ENCODE measurements at places on chromosomes 13 and 19. TPM values are rescaled to one million over a fixed set of nuclear protein-coding genes. Genes with fewer than 3 reads are reported as not detected.

GRCh38 chr19:8244442-8244841, 35.3 kb downstream of the CERS4 start:
- H3K27ac ChIP-seq = no peak overlapping the region
- no peaks in the 10 kb centered on the region for H3K27me3 ChIP-seq
- no peak overlapping the region for H3K4me3 ChIP-seq
- H3K4me1 ChIP-seq = peaks cover 10% of the 10 kb centered on the region

- H3K27me3 ChIP-seq = no peaks in the 10 kb centered on the region
- no peaks in the 10 kb centered on the region for H3K36me3 ChIP-seq
- H3K27ac ChIP-seq = no peak overlapping the region
Measured at GRCh38 chr19:37941782-37942515, 34.9 kb downstream of the SIPA1L3 start.

- no peaks in the 10 kb centered on the region for H3K27me3 ChIP-seq
- H3K36me3 ChIP-seq = no peaks in the 10 kb centered on the region
- H3K4me1 ChIP-seq = peaks cover 3% of the 10 kb centered on the region
- no peak overlapping the region for H3K27ac ChIP-seq
- DNase-seq = no peak
Measured at GRCh38 chr13:99505814-99506269, 4.6 kb downstream of the TM9SF2 start.

DNA sequence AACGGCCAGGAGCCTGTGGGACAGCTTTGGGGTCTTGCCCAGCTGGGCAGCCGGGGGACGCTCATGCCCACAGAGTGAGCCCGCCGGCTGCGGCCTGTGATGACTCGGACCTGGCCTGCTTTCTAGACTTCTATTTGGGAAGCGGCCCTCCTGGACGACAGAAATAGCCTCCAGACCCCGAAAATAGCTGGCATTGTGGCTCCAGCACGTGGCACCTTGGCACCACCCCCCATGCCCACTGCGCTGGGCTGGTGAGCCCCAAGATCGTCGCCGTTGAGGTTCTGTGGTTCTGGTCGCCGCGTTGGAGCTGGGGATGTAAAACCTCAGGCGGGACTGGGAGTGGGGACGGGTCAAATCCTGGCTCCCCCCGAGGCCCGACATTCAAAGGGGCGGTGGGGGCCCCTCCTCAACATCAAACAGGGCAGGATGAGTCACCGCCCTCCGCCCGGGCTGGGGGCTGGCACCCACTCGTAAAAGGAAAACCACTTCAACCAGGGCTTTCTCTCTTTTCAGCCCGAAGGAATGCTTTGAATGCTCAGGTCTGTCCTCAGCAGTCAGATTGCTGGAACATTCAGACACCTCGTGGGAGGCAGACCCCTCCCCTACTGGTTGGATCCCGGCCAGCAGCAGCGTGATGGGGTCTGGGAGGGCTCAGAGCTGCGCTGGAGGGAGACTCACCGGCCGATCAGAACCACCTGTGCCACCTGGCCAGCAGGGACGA, 42.1 kb downstream of the GADD45B start:
- DNase-seq = no peak
- no peak overlapping the region for H3K4me3 ChIP-seq
- H3K4me1 ChIP-seq = no peaks in the 10 kb centered on the region

DNA sequence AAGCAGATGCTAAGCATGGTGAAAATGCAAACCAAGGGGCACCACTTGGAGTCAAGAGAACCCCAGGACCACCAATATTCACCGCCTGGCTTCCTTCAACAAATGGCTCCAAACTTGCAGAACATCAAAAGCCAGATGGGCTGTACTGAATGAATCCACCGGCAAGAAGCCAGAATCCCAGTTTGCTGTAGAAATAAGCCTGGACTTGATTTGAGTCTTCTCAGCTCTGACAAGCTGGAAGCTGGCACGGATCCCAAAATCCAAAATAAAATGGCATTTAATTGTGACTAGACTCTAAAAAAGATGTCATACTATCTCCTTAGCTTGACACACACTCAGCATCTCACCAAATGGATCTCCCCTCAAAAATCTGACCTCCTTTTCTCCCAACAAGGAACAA, 11.9 kb downstream of the EFNB2 start:
- H3K27ac ChIP-seq = no peak overlapping the region
- H3K4me1 ChIP-seq = no peaks in the 10 kb centered on the region
- H3K36me3 ChIP-seq = no peaks in the 10 kb centered on the region
- no peak for DNase-seq
- H3K4me3 ChIP-seq = no peak overlapping the region

DNA sequence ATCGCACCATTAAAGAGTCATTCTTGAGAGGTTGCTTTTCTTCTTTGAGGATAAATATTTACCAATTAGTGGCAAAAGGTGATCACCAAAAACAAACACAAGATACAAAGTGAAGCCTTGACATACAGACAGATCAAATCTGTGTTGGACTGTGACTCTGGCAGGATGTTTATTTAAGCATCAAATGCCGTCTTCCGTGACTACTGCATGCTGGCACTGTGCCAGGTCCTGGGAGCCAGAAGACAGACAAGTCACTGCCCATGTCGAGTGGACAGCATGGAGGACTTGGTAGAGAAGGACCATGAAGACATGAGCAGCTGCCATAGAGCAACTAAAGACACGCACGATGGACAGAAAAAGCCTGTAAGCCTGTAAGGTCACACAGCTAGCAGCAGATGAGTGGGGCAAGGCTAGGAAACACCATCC, 92.8 kb upstream of the FARP1 start:
- H3K27ac ChIP-seq = no peak overlapping the region
- H3K36me3 ChIP-seq = no peaks in the 10 kb centered on the region
- H3K4me1 ChIP-seq = no peaks in the 10 kb centered on the region
- H3K4me3 ChIP-seq = no peak overlapping the region
- H3K27me3 ChIP-seq = no peaks in the 10 kb centered on the region

DNA sequence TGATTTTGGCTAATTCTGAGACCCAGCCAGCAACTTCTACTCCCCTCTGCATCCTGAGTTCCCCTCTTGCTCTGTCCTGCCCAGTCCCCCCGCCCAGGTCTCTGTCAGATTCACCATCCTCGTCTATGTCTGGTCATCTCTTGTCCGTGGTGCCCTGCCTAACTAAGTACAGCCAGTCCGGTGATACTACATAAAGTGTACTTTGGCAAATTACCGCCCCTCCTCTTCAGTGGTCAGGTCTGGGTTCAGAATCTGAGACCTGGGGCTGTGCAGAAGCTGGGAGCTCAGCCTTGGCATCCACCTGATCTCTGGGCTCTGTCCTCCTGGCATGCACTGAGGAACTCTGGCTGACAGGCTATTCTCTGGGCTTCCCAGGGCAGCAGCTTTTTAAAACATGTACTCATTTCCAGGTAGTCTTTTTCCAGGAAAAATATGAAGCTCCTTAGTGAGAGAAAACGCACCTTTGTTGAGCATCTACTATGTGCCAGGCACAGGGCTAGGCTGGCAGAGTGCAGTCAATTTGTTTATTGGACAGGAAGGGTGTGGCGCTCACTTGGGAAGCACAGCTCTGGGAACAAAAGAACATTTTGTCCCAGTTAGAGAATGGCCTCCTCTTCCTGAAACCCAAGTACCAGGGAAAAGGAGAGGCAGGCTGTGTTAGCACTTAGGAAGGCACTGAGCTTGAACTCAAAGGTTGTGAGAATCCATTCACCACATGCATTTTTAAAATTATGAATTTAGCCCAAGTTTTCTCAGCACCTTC, 88.9 kb downstream of the TSHZ3 start:
- H3K27me3 ChIP-seq = no peaks in the 10 kb centered on the region
- H3K36me3 ChIP-seq = no peaks in the 10 kb centered on the region
- H3K4me1 ChIP-seq = peaks cover 9% of the 10 kb centered on the region
- DNase-seq = no peak
- H3K4me3 ChIP-seq = no peak overlapping the region
- H3K27ac ChIP-seq = no peak overlapping the region

GRCh38 chr13:25380741-25381324, 9.1 kb downstream of the ATP8A2 start:
- no peak overlapping the region for H3K27ac ChIP-seq
- no peak for DNase-seq
- H3K4me3 ChIP-seq = no peak overlapping the region
- H3K4me1 ChIP-seq = no peaks in the 10 kb centered on the region

- H3K36me3 ChIP-seq = no peaks in the 10 kb centered on the region
- H3K4me3 ChIP-seq = no peak overlapping the region
- H3K4me1 ChIP-seq = no peaks in the 10 kb centered on the region
- no peaks in the 10 kb centered on the region for H3K27me3 ChIP-seq
- DNase-seq = no peak
Measured at GRCh38 chr13:36981156-36981743, 17.9 kb downstream of the ALG5 start.

DNA sequence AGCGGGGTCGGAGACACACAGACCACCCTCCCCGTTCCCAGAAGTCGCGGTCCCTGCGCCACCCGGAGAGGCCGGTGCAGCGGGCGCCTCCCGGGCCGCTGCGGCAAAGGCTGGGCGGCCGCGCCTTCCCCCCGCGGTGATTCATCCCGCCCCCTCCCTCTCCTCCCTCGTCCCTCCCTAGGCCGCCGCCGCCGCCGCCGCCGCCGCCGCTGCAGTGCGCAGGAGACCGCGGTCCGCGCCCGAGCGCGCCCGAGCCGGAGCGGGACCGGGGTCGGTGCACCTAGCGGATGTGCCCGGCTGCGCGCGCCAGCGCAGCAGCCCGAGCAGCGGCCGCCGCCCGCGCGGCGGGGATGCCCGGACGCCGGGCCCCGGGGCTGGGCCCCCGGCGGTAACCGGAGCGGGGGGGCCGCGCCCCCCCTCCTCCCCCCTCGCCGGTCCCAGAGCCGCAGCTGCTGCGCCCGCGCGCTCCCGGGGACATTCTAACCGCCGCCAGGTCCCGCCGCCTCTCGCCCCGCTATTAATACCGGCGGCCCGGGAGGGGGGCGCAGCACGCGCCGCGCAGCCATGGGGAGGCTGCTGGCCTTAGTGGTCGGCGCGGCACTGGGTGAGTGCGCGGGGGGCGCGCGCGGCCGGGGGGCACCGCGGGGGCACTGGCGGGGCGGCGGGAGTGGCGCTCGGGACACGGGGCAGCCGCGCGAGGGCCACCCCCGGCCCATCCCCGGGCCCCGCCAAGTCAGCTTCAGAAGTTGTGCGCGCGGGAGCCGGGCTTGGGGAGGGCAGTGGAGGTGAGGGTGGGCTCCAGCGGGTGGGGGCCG, at the start of gene SCN1B:
TSS of gene SCN1B (plus strand) at position 214 of the 815 bp plus-strand sequence. CDS start at position 565, 351 bp downstream.
- H3K4me1 ChIP-seq = peaks cover 1% of the 10 kb centered on the region
- no peaks in the 10 kb centered on the region for H3K36me3 ChIP-seq
- H3K27me3 ChIP-seq = no peaks in the 10 kb centered on the region
- no peak within 1 kb of the TSS for H3K27ac ChIP-seq
- peak within 1 kb of the TSS; percentile 55 for H3K4me3 ChIP-seq

DNA sequence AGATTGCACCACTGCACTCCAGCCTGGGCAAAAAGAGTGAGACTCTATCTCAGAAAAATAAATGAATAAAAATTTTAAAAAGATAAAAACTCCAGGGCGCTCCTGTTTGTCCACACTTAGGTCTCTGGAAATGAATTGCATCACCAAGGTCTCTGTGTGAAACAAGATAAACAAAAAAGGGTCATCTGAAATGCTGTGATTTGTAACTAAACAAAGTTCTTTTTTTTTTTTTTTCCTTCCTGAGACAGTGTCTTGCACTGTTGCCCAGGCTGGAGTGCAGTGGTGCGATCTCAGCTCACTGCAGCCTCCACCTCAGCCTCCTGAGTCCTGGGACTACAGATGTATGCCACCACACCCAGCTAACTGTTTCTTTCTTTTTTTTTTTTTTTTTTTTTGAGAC, 11.5 kb downstream of the FZR1 start:
- H3K4me3 ChIP-seq = no peak overlapping the region
- H3K27me3 ChIP-seq = no peaks in the 10 kb centered on the region
- H3K36me3 ChIP-seq = no peaks in the 10 kb centered on the region
- DNase-seq = no peak
- no peak overlapping the region for H3K27ac ChIP-seq
- peaks cover 7% of the 10 kb centered on the region for H3K4me1 ChIP-seq

GRCh38 chr19:55460670-55461258, 678 bp downstream of the ISOC2 start:
- no peaks in the 10 kb centered on the region for H3K27me3 ChIP-seq
- peak overlapping the region; percentile 72 for H3K27ac ChIP-seq
- H3K4me1 ChIP-seq = no peaks in the 10 kb centered on the region
- H3K36me3 ChIP-seq = no peaks in the 10 kb centered on the region

- peak overlapping the region; percentile 33 for H3K27ac ChIP-seq
- H3K4me3 ChIP-seq = peak overlapping the region; percentile 66
- H3K36me3 ChIP-seq = no peaks in the 10 kb centered on the region
- peaks cover 2% of the 10 kb centered on the region for H3K4me1 ChIP-seq
- DNase-seq = peak; percentile 48
Measured at GRCh38 chr19:36013280-36014011, 567 bp downstream of the ALKBH6 start.

DNA sequence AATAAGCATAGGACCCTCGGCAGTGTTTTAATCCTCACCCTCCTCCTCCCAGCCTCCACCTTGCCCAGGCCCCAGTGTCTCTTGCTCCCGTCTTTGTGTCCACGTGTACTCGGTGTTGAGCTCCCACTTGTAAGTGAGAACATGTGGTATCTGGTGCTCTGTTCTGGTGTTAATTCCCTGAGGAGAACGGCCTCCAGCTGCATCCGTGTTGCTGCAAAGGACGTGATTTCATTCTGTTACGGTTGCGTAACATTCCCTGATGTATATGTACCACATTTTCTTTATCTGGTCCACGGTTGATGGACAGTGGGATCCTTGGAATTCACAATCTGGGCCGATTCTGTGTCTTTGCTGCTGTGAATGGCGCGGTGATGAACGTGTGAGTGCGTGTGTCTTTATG, 44.7 kb upstream of the TFDP1 start:
- H3K4me1 ChIP-seq = no peaks in the 10 kb centered on the region
- no peak for DNase-seq
- no peaks in the 10 kb centered on the region for H3K36me3 ChIP-seq
- H3K27me3 ChIP-seq = no peaks in the 10 kb centered on the region
- H3K4me3 ChIP-seq = no peak overlapping the region

DNA sequence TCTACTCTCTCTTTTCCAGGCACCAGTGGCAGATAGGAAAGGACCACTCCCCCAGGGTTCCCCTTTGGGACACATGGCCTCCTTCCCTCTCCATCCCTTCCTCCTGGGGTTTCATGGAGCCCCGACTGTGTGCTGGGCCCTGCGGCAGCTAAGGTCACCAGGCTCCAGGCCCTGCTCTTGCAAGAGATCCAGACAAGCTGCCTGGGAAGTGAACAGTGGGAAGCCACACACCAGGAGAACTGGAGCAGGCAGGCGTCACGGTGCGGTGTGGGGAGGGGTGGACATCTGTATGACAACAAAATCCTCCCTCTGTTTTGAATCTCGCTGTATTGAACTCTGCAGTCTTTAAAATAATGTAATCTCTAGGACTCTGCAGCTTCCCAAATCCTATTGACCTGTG, 330.1 kb downstream of the UQCRFS1 start:
- H3K36me3 ChIP-seq = no peaks in the 10 kb centered on the region
- no peaks in the 10 kb centered on the region for H3K27me3 ChIP-seq
- H3K4me3 ChIP-seq = no peak overlapping the region

- no peaks in the 10 kb centered on the region for H3K4me1 ChIP-seq
- H3K27ac ChIP-seq = no peak overlapping the region
- H3K4me3 ChIP-seq = no peak overlapping the region
- H3K27me3 ChIP-seq = no peaks in the 10 kb centered on the region
- DNase-seq = no peak
Measured at GRCh38 chr13:112634102-112634501, 46.1 kb upstream of the TUBGCP3 start.

Gene ZNF541
- 1.1 TPM for total RNA-seq

Gene KIR3DL3
- not detected for total RNA-seq

Gene SCEL
- not detected for total RNA-seq

Gene AKT1S1
- 10.6 TPM for total RNA-seq

Gene CPB2
- total RNA-seq = not detected

Gene STAP2
- total RNA-seq = 14.9 TPM

Gene DHDH
- total RNA-seq = not detected

Gene LILRA2
- total RNA-seq = 0.60 TPM

Gene UPK1A
- total RNA-seq = not detected
